ENCODE measurements at places on chromosomes 2 and 18. TPM values are rescaled to one million over a fixed set of nuclear protein-coding genes. Genes with fewer than 3 reads are reported as not detected.
A peak's percentile ranks its signal among the peaks of the same experiment; 100 is the strongest.

DNA sequence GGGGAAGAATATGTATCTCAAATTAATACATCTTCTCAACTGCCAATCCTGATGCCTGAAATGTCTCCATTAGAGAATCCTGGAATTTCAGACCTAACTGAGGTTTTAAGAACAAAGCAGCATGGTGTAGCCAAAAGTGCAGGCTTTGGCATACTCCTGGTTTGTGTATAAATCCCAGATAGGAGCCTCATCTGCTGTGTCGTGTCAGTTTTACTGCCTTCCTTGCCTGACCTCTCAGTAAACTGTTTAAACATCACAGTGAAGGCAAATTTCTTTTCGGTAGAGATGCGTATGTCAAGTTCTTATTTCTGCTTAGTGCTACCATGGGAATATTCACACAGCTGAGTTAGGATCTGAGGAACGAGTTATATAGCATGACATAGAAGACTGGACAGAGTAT, 7.3 kb downstream of the SCG2 start:
- DNase-seq: no peak

DNA sequence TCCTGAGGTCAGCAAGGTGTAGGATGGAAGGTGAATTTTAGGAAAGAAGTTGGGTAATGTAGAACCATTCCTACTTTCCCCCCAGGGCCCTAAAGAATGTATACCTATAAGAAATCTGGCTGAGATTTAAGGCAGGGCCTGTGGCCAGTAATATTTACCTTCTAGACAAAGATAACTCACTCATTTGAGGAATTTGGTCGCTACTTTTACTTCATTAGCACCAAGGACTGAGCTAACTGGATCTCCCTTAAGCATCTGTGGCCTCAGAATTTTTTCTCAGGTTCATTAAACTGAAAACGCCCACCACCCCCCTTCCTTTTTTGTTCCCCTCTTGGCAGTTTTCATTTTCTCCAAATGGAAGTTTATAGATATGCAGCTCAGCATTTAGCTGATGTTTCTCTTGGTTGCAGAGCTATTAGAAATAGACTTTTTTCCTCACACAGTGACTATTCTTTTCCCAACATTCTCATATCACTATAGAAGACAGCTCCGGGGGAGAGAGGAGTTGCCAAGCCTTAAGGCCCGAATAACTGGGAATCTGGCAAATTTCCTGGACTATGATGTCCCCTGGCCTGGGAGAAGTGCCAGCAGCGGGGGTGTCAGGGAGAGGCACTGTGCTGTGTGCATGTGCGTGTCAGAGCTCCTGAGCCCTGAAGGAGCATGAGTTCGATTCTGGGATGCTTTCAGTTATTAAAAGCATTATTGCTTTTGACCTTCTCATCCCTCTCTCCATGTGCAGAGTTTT, 310.9 kb downstream of the PRKCE start:
- peak; percentile 52 for DNase-seq

The GREB1 gene
- 3.4 TPM for total RNA-seq

DNA sequence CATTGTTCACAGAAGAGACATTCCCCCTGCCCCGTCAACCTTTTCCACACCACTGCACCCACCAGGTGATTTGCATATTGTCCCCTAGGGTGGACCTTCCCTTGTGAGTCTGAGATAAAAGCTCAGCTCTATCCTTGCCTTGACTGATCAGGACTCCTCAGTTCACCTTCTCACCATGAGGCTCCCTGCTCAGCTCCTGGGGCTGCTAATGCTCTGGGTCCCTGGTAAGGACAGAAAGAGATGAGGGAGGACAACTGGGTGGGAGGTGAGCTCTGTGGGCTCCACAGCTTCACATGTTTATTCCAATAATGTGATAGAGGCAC, 1160.1 kb downstream of the RPIA start:
- no peak for DNase-seq

DNA sequence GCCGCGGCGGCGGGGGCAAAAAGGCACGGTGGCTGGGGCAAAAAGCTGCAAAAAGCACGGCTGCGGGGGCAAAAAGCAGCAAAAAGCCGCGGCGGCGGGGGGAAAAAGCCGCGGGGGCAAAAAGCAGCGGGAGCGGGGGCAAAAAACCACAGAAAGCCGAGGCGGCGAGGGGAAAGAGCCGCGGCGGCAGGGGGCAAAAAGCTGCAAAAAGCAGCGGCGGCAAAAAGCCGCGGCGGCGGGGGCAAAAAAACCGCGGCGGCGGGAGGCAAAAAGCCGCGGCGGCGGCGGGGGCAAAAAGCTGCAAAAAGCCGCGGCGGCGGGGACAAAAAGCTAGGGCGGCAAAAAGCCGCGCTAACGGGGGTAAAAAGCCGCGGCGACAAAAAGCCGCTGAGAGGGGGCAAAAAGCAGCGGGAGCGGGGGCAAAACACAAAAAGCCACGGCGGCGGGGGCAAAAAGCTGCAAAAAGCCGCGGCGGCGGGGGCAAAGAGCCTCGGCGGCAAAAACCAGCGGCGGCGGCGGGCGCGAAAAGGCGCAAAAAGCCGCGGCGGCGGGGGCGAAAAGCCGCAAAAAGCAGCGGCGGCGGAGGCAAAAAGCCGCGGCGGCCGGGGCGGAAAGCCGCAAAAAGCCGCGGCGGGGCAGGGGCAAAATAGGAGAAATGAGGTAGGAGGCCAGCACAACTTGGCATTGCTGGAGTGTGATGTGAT, 123.4 kb downstream of the ANKRD30BL start:
- DNase-seq: no peak

GRCh38 chr2:22518641-22519040, 866.3 kb upstream of the KLHL29 start:
- DNase-seq: no peak
